PC-9 (cell line): ENCODE measurements at places on chromosomes 1 and 21.

DNA sequence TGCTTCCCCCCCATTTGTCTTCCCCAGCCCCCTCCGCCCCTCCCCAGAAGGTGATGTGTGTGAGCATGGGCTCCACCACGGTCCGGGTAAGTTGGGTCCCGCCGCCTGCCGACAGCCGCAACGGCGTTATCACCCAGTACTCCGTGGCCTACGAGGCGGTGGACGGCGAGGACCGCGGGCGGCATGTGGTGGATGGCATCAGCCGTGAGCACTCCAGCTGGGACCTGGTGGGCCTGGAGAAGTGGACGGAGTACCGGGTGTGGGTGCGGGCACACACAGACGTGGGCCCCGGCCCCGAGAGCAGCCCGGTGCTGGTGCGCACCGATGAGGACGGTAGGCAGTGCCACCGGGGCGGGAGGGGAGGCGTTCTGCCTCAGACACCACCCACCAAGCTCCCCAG, 52.2 kb upstream of the KDM4A start:
- no peak for DNase-seq

DNA sequence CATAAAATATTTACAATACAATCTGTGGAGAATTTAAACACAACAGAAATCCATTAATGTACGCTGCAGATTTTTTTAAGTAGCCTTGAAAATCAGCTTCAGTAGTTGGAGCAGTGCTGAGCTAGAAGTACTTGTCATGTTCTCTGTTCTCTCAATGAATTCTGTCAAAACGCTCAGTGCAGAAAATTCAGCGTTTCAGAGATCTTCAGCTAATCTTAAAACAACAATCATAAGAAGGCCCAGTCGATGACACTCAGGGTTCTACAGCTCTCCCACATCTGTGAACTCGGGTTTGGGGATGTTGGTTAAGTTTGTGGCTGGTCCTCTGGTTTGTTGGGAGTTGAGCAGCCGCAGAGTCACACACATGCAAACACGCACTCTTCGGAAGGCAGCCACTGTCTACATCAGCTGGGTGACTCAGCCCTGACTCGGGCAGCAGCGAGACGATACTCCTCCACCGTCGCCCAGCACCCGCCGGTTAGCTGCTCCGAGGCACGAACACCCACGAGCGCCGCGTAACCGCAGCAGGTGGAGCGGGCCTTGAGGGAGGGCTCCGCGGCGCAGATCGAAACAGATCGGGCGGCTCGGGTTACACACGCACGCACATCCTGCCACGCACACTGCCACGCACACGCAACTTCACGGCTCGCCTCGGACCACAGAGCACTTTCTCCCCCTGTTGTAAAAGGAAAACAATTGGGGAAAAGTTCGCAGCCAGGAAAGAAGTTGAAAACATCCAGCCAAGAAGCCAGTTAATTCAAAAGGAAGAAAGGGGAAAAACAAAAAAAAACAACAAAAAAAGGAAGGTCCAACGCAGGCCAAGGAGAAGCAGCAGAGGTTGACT, 161.2 kb downstream of the RUNX1 start:
- peak; percentile 65 for DNase-seq

DNA sequence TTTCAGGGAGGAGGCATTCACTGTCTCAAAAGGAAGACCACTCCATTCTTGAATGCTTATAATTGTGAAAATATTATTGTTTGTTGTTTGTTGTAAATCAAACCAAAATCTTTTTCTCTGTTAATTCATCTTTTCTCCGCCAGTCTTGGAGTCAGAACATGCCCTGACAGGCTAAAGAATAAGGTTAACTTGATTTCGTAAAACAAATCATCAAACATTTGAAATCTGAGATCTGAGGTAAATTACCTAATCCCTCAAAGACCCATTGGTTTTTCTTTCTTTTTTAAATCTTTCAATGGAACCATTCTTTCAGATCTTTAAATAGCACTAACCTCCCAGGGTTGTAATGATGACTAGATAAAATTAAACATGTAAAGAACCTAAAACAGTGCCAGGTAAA, 430.1 kb upstream of the PTBP2 start:
- DNase-seq = no peak

GRCh38 chr1:83546874-83547273, 452.1 kb downstream of the TTLL7 start:
- no peak for DNase-seq

DNA sequence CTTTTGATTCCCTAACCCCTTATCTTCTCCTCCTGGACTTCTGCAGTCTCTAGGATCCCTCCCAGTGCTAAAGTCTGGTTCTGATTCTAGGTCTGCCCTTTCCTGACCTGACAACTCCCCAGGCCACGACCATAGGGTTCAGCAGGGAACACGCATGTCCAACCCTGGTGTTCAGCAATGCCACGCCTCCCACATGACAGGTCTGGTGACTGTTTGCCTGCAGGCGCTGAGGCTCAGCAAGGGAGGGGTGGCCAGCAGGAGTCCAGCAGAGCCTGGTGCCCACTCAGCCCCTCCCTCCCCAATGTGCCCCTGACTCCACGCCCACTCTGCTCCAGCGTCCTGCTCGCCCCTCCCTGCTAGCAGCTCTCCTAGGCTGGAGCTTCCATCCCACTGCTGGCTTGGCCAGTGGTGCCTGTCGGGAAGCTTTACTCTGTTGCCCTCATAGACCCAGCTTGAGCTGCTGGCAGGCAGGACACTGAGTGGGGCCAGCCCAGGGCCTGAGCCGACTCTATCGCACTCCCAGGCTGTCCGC, 17.3 kb downstream of the SLC9A1 start:
- no peak for DNase-seq

DNA sequence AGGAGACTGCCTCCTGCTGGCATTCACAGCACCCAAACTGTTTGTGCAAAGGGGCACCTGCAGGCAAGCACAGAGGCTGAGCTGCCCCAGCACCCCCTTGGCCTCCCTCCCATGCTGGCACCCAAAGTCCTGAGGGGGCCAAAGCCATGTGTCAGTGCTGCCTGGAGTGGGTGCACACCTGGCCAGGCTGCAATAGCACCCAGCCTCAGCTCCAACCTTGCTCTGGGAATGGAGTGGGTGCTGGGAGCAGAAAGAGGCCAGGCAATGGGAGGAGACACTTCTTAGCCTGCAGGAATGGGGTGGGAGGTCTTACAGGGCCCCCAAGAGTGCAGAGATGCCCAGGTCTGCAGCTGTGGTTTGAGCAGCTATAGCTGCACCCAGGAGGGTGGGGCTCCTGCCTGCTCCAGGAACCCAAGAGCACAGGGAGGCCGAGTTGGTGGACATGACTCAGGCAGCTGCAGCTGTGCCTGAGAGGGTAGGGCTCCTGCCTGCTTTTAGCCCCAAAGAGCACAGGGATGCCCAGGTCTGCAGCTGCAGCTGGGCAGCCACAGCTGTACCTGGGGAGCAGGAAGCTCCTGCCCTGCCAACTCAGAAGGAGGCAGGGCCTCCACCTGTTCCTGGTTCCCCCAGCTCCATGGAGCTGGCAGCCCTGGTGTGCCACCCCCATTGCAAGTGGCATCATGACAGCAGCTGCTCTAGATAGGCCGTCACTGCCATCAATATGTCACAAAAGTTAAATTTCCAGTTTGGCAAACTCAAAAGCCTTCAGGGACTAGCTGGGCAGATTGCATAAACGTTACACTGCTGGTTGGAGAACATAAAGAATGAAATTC, 5.3 kb upstream of the CHD1L start:
- peak; percentile 40 for DNase-seq

DNA sequence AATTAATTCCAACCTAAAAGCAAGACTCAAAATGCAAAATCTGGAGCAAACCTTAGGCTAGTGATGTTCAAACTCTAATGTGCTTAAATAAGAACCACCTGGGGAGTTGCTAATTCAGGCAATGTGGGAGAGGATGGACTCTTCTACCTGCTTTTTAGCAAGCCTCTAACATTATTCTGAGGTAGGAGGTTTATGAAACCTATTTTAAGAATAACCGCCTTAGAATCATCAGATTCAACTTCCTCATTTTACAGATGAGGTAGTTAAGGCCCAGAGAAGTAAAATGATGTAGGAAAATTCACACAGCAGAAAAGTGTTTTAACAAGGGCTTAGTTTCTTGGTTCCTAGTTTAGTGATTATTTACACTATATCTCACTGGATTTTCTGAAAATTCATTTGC, 8.6 kb upstream of the NTNG1 start:
- DNase-seq = no peak

DNA sequence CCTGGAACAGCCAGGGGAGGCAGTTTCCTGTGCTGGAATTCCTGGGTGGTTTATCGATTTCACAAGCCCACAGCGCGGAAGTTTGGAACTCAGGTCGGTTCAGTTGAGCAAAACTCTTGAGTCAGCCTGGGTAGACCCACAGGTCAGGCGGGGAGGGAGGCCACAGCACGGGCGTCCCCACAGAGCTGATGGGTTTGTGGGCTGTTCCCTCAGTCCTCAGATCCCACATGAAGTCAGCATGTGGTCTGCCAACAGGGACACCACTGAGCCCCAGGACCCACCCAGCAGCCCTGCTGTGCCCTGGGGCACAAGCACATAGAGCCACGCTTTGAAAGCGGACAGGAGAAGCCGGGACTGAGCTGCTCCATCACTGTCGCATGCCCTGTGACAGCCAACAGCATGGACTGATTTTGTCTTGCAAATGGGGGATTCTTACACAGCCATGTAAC, 17.4 kb downstream of the BMP8A start:
- DNase-seq = no peak

DNA sequence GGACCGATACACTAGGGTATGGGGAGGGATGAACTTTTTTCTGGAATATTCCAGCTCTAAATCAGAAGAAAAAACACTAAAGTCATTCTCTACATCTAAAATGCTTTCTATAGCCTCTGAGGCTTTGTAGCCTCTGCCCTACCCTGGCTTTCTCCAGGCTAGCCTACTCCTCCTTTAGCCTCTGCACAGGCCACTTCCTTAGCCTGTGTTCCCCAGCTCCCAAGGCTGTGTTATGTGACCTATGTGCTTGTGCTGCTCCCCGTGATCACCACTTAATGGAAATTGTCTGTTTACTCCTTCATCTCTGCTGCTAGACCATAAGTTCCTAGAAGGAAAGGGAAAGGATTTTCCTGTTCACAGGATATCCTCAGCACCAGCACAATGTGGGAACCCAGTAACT, 92.8 kb downstream of the SEC16B start:
- no peak for DNase-seq

DNA sequence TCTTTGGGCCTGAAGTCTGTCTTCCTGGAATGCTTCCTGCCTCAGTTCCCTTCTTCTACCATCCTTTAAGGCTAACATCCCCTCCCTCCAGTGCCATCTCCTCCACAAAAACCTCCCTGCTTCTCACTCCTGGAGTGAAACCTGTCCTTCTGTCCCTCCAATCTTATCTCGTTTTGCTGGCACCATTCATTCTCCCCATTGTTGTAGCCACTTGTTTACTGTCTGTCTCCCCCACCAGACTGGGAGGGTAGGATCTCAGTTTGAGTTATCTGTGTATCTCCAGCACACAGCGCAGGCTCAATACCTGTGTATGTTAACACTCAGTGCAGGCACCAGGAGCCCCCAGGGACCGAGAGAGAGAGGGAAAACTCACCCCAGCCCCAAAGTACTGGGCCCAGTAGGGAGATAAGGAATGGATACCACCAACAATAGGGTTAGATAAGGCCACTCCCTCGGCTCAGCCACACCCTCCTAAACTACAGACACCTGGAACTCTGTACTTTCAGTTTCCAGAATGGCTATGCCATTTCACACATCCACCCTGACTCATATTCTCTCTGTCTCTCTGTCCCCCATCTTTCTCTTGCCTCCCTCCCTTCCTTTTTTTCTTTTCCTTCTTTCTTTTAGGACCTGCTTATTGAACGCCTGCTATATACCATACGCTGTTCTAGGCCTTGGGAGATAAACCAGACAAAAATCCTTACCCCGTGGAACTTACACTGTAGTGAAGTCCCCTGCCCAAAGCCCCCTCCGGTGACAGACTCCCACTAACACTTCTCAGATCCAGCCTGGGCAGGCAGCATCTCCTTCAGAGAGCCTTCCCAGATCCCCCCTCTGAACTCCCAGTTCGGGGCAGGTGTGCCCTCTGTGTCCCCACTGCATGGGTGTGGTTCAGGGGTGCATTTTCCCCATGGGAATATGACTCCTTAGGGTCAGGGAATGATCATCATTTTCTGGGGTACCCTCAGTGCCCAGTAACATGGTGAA, 3.3 kb upstream of the SSBP3 start:
- no peak for DNase-seq

GRCh38 chr1:41313661-41314131, 47.5 kb upstream of the FOXO6 start:
- DNase-seq = no peak

- DNase-seq = no peak
Observed at GRCh38 chr1:235766794-235767285, 99.9 kb downstream of the LYST start.

GRCh38 chr1:153360592-153361479, 3.2 kb downstream of the S100A9 start:
- peak; percentile 35 for DNase-seq

- DNase-seq = no peak
Observed at GRCh38 chr21:40166291-40166843, 299.1 kb downstream of the PCP4 start.

- no peak for DNase-seq
Observed at GRCh38 chr1:172117800-172118199, 276.5 kb downstream of the DNM3 start.

DNA sequence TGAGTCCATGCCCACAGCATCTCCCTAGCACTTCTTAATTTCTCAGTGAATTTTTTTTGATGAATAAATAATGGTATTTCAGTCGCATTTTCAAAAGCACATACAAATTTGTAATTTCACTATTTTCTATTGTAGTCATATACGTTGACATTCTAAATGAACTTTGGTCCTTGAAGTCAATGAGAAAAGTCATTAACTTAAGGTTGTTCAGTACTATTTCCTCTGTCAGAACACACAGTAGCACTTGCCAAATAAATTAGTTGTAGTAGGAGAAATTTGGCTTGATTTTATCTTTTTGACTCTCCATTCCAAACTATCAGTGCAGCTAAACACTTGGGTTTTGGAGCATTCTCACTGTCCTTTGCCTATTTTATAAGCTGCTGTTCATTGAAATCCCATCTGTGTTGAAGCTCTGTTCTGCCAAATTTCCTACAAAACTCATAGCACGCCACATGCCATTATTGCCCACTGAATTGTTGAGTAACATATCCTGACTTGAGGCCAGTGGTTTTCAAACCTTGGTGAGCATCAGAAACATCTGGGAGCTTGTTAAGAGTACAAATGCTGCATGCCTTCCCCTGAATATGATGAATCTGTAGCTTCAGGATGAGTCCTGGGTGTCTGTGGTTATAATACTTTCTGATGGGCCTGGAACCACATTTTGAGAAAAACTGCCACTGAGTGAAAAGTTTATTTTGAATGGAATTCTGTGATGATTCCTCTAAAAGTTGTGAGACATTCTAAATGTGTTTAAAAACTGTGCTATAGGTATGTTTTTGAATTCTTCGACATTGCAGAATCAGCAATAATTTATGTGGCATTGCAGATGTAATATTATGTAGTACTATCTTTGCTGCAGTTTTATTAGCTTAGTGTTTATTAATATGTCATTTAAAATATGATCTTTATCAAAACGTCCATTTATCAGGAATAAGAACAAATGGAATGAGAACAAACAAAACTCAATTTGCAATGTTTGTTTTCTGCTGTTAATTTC, 78.9 kb downstream of the DNM3 start:
- DNase-seq = no peak

DNA sequence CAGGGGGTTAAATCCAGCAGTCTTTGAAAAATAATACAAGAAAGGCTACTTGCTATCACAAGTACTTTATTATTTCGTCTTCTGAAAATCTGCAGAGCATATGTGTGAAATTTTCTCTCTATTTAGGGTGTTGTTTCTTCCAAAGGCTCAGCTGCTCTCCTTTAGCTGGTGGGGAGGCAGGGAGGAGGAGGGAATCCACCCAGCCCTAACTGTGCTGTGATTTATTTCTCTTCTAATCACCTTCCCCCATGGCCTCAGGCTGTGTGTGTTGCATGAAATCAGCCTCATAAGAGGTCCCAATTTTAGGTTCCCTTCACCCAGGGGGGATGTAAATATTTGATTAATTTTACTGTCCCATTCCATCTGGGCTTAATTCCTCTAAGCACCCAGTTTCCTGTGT, 77.6 kb upstream of the PGBD5 start:
- no peak for DNase-seq
